ENCODE measurements at places on chromosomes 5 and 9. TPM values are rescaled to one million over a fixed set of nuclear protein-coding genes. Genes with fewer than 3 reads are reported as not detected.
A peak's percentile ranks its signal among the peaks of the same experiment; 100 is the strongest.

Gene STKLD1
- total RNA-seq: 0.44 TPM

Gene ANKRD31
- 0.51 TPM for total RNA-seq

DNA sequence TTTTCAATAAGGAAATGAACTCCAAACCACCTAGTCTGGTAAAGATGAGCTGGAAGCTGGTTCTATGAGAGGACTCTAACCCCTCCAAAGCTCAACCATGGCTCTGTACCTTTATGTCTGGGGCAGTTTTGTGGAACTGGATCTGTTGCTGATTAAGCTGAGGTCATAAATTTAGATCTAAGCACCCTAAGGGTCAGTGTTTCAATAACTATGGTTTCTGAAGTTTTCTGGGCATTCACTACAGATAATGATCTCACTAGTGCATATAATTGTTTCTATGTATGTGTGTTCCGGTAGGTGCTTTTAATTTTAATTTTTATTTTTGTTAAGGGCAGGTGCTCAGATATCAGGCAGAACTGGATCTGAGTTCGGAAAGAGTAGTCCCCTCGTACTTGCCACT is 258.7 kb upstream of the PANK3 start:
- no peaks in the 10 kb centered on the region for H3K27me3 ChIP-seq
- no peaks in the 10 kb centered on the region for H3K4me1 ChIP-seq
- no peak for DNase-seq

DNA sequence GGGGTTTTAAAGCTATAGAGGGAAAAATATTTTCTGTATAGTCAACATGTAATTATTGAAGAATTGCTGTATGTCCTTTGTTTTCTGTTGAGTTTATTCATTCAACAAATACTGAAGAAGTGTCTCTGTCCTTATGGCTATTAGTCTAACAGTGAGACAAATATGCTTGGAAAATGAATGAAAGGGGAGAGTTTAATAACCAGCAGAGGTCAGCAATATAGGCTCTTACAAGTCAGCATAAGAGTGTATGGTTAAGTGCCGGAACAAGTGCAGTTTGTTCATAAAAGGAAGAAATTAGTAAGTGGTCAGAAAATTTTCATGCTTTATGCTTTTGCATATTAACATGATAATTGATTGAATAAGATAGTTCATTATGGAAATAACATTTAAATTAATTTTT is 3.6 kb downstream of the SCAMP1 start:
- no peaks in the 10 kb centered on the region for H3K36me3 ChIP-seq
- H3K4me3 ChIP-seq: no peak overlapping the region
- H3K27ac ChIP-seq: no peak overlapping the region
- H3K27me3 ChIP-seq: no peaks in the 10 kb centered on the region
- no peak for DNase-seq
- peaks cover 18% of the 10 kb centered on the region for H3K4me1 ChIP-seq

Gene IL17B
- total RNA-seq: not detected

- H3K27me3 ChIP-seq: no peaks in the 10 kb centered on the region
- peak; percentile 88 for DNase-seq
- H3K4me1 ChIP-seq: peaks cover 64% of the 10 kb centered on the region
- H3K27ac ChIP-seq: peak overlapping the region; percentile 85
- no peaks in the 10 kb centered on the region for H3K36me3 ChIP-seq
Observed at GRCh38 chr5:151094030-151094851, 13.4 kb upstream of the TNIP1 start.

- H3K4me3 ChIP-seq: no peak overlapping the region
- H3K27ac ChIP-seq: no peak overlapping the region
- H3K36me3 ChIP-seq: no peaks in the 10 kb centered on the region
- H3K27me3 ChIP-seq: no peaks in the 10 kb centered on the region
- no peaks in the 10 kb centered on the region for H3K4me1 ChIP-seq
Observed at GRCh38 chr5:59496524-59497134, 396.9 kb downstream of the PDE4D start.

Gene NIPAL4
- not detected for total RNA-seq
